H1 (cell line): ENCODE measurements at places on chromosomes 2 and 18.
A peak's percentile ranks its signal among the peaks of the same experiment; 100 is the strongest.

- no peaks in the 10 kb centered on the region; the same call in 1 of the 2 replicates for H3K4me1 ChIP-seq
- no peak overlapping the region for H3K27ac ChIP-seq
- peak; percentile 32 for DNase-seq
Observed at GRCh38 chr2:3631161-3631850, 26.7 kb upstream of the ALLC start.

- H3K27me3 ChIP-seq: no peaks in the 10 kb centered on the region
- no peak overlapping the region for H3K4me3 ChIP-seq
- no peaks in the 10 kb centered on the region for H3K4me1 ChIP-seq
- H3K36me3 ChIP-seq: peaks cover 17% of the 10 kb centered on the region
Observed at GRCh38 chr2:191358325-191359025, 113.3 kb downstream of the MYO1B start.

DNA sequence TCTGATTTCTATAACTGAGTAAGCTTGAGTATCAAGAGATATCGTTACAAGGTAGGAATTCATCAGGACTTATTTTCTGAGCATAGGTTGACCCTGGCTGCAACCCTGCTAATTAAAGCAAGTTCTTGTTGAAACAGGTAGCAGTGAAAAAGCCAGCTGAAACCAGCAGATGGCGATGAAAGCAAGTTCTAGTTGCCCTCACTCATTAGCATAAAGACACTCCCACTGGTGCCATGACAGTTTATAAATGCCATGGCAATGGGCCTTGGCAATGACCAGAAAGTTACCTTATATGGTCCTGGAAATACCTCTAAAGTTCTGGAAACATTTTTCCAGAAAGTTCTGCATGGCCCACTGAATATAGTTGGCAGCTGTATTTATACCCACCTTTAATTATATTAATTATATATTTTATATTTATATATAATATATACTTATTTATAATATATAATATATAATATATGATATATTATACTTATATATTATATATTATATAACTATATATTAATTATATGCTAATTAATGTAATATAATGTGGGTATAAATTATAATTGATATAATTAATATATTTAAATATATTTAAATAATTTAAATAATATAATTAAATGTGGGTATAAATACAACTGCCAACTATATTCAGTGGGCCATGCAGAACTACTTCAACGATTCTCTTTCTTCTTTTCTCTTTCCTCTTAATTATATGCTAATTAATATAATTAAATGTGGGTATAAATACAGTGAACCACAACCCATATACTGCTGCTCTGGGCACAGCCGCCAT, 188.0 kb downstream of the CDH7 start:
- peak; percentile 62 for DNase-seq
- H3K27ac ChIP-seq: no peak overlapping the region
- no peaks in the 10 kb centered on the region for H3K36me3 ChIP-seq
- no peak overlapping the region for H3K4me3 ChIP-seq
- H3K27me3 ChIP-seq: no peaks in the 10 kb centered on the region

- H3K27ac ChIP-seq: no peak overlapping the region
- 0 out of 2 replicates have a peak, but pooled peaks cover 2% of the 10 kb centered on the region for H3K4me1 ChIP-seq
- no peaks in the 10 kb centered on the region for H3K36me3 ChIP-seq
- H3K4me3 ChIP-seq: no peak overlapping the region
- DNase-seq: no peak
Observed at GRCh38 chr2:202141329-202141947, 68.4 kb downstream of the KIAA2012 start.

GRCh38 chr18:44356566-44357157, 324.0 kb upstream of the SETBP1 start:
- H3K27ac ChIP-seq: no peak overlapping the region; the same call in 1 of the 2 replicates
- H3K36me3 ChIP-seq: no peaks in the 10 kb centered on the region
- DNase-seq: no peak
- H3K4me1 ChIP-seq: no peaks in the 10 kb centered on the region
- H3K27me3 ChIP-seq: no peaks in the 10 kb centered on the region

DNA sequence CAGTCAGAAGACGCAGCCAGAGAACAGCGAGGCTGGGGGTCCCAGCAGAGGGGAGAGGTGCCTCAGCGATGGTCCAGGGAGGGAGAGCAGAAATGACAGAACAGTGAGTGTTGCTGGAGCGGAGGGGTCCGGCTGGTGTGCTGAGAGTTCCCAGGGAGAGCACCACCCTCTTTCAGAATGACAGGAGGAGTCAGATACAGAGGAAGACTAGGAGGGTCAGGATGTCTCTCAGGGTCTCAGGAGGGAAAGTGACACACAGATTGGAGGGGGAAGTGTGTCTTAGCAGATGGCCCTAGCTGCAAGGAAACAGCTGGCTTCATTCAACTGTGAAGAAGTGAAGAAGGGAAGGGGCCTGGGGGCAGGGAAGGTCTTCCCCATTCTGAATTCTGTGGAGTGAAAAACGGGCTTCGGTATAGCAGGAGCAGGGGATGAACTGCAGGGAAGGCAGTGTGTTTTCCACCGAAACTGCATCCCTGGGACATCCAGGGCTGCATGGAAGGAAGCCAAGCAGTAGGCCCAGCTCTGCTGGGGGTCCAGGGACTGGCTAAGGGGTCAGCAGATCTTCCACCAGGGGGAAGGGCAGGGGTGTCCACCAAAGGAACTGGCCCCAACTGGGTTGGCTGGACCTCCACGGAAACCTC, 90.0 kb upstream of the OTOS start:
- 0 out of 2 replicates have a peak, but pooled peaks cover 5% of the 10 kb centered on the region for H3K4me1 ChIP-seq
- H3K27me3 ChIP-seq: no peaks in the 10 kb centered on the region
- no peak overlapping the region for H3K4me3 ChIP-seq
- no peak for DNase-seq
- no peak overlapping the region for H3K27ac ChIP-seq

DNA sequence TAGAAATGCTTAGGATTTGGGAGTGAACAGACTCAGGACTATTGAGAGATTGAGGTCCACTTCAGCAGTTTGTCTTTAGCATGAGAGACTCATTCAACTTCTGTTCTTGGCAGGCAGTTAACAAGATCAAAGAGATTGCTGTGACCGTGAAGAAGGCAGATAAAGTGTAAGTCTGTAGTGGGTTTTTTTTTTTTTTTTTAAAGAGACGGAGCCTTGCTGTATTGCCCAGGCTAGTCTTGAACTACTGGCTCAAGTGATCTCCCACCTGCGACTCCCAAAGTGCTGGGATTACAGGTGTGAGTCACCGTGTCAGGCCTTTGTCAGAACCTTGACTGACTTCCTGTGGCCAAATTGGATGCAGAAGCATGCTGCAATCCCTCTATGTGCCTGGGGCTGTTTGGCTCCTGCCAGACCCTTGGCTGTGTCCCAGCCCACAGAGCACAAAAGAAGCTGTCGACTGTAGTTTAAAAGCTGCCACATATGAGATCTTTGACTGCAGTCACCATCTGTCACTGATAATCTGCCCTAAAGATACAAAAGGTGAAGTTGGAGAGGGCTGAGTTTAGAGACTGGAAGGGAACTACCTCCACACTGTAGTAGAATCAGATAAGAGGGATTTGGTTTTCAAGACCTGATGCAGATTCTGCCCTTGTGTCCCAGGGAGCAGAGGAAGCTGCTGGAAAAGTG, 9.9 kb downstream of the CCT7 start:
- DNase-seq: no peak
- H3K4me1 ChIP-seq: peaks cover under 1% of the 10 kb centered on the region
- no peak overlapping the region for H3K27ac ChIP-seq
- H3K27me3 ChIP-seq: no peaks in the 10 kb centered on the region
- H3K36me3 ChIP-seq: peaks cover 69% of the 10 kb centered on the region

GRCh38 chr18:70453058-70453775, 164.4 kb downstream of the SOCS6 start:
- H3K27ac ChIP-seq: no peak overlapping the region
- no peaks in the 10 kb centered on the region for H3K36me3 ChIP-seq
- H3K4me3 ChIP-seq: no peak overlapping the region
- no peak for DNase-seq

DNA sequence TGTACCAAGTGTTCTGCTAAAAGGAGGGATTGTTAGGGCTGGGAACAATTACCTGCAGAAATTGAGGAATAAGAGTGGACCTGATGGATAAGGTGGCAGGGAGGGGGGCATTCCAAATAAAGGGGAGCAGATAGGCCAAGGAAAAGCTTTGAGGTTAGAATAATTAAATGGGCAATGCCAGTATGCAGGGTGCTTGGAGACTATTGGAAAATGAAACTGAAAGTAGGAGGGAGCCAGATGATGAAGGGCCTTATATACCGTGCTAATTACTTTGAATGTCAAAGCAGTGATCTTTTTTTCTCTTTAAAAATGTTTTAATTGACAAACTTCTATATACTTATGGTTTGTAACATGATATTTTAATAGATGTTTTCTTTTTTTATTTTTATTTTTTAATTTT, 42.9 kb downstream of the MMADHC start:
- no peaks in the 10 kb centered on the region for H3K36me3 ChIP-seq
- no peak overlapping the region for H3K4me3 ChIP-seq
- H3K4me1 ChIP-seq: no peaks in the 10 kb centered on the region
- no peaks in the 10 kb centered on the region for H3K27me3 ChIP-seq
- H3K27ac ChIP-seq: no peak overlapping the region

GRCh38 chr2:214649440-214650205, 159.9 kb downstream of the BARD1 start:
- no peaks in the 10 kb centered on the region for H3K4me1 ChIP-seq
- H3K4me3 ChIP-seq: no peak overlapping the region
- H3K27ac ChIP-seq: no peak overlapping the region
- no peaks in the 10 kb centered on the region for H3K27me3 ChIP-seq
- no peaks in the 10 kb centered on the region for H3K36me3 ChIP-seq

GRCh38 chr18:22324191-22325131, 93.3 kb downstream of the CTAGE1 start:
- peaks cover 7% of the 10 kb centered on the region for H3K27me3 ChIP-seq
- DNase-seq: peak; percentile 67
- no peaks in the 10 kb centered on the region for H3K36me3 ChIP-seq
- H3K4me3 ChIP-seq: peak overlapping the region; percentile 52
- no peak overlapping the region for H3K27ac ChIP-seq

DNA sequence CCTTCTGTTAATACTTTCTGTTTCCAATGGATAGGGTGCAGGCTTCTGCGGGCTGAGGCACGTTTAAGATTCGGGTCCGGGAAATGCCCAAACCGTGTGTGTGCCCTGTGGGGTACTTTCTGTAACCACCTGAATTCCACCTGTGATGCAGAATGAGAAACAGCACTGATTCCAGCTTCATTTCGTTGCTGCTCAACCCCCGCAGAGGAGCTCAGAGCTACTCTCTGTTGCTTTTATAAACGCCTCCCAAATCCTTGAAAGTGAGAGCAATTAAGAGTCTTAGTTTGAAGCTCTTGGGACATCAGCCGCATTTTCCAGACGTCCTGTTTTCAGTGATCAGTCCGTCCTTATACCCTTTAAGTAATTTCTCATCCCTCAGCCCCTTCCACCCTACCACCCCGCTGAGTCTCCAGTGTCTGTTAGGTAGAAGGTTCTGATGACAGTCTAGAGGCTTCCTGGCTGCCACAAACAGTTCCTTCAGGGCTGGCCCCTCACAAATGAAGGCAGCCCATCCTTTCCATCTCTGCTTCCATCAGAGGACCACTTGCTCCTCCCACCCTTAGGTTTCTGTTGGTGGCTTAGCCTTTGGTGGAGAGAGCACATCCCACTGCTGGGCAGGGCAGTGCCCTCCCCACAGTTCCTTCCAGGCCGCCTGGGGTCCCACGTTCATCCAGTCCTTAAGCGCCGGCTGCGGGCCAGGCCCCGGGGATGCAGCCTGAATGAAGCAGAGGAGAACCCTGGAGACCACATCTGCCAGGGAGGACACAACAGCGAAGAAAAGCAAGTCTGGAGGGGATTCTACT, 230.1 kb downstream of the SEPTIN10 start:
- no peak overlapping the region for H3K4me3 ChIP-seq
- H3K27me3 ChIP-seq: no peaks in the 10 kb centered on the region
- H3K4me1 ChIP-seq: peaks cover 16% of the 10 kb centered on the region
- no peaks in the 10 kb centered on the region for H3K36me3 ChIP-seq

DNA sequence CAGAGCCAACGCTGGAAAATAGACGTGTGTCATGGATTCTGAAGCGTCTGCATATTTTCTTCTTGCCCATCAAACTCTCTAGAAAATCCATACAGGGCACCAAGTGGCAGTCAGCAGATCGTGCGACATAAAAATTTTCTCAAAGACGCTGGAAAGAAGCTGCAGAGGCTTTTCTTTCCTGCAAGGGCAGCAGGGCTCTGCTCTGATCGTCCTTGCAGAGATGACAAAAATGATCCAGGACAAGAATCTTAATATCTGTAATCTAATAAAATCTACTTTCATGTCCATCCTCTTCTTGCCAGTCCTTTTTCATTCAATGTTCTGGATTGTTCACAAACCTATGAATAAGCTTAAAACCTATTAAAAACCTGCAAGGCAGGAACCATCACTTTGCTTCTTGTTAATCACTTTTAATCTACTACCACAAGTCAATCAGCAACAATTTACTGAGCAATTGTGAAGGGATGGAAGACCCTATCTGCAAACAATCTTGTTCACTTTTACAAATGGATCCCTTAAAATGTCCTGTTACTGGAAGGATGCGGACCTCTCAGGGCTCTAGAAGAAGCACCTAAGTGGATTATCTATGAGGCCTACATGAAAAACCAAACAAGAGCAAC, 93.6 kb downstream of the MREG start:
- H3K27ac ChIP-seq: no peak overlapping the region
- no peaks in the 10 kb centered on the region for H3K27me3 ChIP-seq
- no peaks in the 10 kb centered on the region for H3K36me3 ChIP-seq
- no peak for DNase-seq

GRCh38 chr2:230777721-230778120, 65.1 kb downstream of the CAB39 start:
- no peak overlapping the region for H3K4me3 ChIP-seq
- no peaks in the 10 kb centered on the region; the same call in 1 of the 2 replicates for H3K27me3 ChIP-seq
- H3K4me1 ChIP-seq: no peaks in the 10 kb centered on the region

- H3K4me1 ChIP-seq: peaks cover 2% of the 10 kb centered on the region
- H3K4me3 ChIP-seq: peak overlapping the region; percentile 73
- H3K27ac ChIP-seq: no peak overlapping the region; the same call in 1 of the 2 replicates
Observed at GRCh38 chr2:88170472-88170892, 336 bp downstream of the THNSL2 start.

DNA sequence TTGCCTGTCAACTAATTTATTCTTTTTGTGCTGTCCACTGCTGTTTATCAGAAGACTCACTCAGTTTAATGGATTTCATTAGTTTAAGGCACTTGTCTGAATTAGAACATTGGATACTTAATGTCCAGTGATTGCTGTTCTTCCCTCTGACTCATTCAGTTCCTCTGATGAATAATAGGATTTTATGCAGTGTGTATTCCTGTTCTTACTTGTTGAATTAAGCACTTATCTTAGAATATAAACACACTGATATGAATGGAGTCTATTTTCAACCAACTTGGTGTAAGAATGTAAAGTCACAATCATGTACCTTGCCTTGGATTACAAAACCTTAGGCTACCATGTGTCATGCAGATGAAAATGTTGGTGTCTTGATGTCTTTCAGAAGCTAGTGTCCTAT, 87.0 kb upstream of the PROKR1 start:
- H3K4me3 ChIP-seq: no peak overlapping the region
- H3K27me3 ChIP-seq: no peaks in the 10 kb centered on the region
- no peak for DNase-seq
- H3K27ac ChIP-seq: no peak overlapping the region
- H3K4me1 ChIP-seq: no peaks in the 10 kb centered on the region

GRCh38 chr2:71849607-71850305, 297.9 kb downstream of the CYP26B1 start:
- H3K4me1 ChIP-seq: no peaks in the 10 kb centered on the region
- no peak for DNase-seq
- H3K36me3 ChIP-seq: no peaks in the 10 kb centered on the region
- H3K27me3 ChIP-seq: no peaks in the 10 kb centered on the region
- H3K4me3 ChIP-seq: no peak overlapping the region
- no peak overlapping the region for H3K27ac ChIP-seq
